Stimulated activated CD4-positive, alpha-beta T cell treated with anti-CD3 and anti-CD28 coated beads, Interleukin-2, amount 100 ng/mL, for 48 hours (primary cell): ENCODE measurements at places on chromosomes 1 and 21.
A peak's percentile ranks its signal among the peaks of the same experiment; 100 is the strongest.

- no peak for DNase-seq
Observed at GRCh38 chr1:17212009-17212408, 7.1 kb downstream of the PADI1 start.

GRCh38 chr1:231134624-231135023 lies 27.2 kb upstream of the TRIM67 start:
- no peak for DNase-seq

DNA sequence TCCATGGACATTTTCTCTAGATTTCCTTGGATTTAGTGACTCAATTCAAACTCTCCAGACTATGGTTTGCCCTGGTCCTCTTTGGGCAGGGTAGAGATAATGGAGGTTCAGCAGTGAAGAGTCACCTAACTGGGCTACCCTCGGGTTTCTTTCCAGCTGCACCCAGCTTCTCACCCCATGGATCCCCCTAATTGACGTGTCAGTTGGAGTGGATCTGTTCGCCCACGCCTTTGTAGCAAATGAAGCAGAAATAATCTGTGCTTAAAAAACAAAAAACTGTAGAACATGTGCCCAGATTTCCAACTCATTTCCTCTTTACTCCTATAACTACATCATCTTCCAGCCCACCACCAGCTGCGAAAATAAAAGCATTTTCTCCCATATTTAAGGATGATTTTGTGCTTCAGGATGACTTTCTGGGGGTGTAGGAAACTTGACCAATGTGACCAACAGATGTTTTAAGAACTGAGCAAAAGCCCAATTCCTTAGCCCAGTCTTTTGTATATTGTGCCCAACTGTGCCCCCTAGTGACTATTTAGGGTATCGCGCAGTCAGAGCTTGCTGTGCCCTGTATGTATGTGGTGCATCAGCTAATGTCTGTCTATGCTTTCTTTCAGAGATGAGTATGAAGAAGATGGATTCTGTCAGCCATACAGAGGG lies 66.5 kb upstream of the UBE2U start:
- DNase-seq: peak; percentile 68

DNA sequence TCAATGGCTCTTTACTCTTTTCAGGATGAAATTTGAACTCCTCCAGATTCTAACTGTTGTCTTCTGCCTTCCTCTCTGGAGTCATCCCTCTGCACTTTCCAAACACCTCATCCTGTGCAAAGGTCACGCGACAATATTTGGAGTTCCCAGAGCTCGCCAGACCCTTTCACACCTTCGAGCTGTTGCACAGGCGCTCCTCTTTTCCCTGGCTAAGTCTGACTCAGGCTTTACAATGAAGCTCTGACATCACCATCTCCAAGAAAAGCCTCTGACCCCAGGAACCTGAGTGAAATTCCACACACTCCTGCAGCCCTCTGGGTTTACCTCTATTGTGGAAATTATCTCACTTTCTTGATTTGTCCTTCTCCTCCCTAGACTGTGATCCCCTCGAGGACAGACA lies 270.3 kb downstream of the RGS7 start:
- no peak for DNase-seq

DNA sequence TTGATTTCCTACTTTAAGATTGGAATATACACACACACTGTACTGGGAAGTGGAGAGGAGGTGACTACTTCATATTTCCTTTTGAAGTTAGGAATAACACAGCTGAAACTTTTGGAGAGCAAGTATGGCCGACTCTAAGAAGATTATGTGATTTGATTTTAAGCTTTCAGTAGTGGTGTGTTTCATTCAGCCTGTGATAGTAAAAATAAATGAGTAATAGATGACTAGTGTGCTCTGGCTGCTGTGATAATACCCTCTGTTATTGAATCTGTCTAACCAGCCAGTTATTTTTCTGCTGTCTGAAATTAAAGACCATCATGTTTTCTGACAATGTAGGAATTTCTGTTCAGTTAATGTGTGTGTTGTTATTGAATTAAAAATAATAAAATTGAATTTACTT lies 48.3 kb downstream of the CTTNBP2NL start:
- no peak for DNase-seq
